ENCODE measurements at places on chromosomes 3 and 15.

DNA sequence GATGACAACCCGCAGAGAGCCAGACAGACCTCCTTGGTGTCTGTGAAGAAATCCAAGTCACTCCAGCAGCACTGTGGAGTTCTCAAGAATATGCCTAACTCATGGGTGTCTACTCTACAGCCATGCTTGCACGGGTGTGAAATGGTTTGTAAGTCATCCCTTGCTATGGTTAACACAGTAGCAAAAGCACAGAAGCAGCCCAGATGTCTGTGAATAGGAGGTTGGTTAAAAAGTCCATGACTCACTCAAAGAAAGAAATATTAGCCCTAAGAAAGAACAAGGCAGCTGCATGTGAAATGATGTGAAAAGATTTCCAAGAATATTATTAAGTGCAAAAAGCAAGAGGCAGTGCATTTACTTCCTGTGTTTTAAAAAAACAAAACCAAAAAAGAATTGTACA is 12.1 kb upstream of the LIMD1 start:
- DNase-seq: no peak

GRCh38 chr15:39643727-39644126 is 62.8 kb downstream of the THBS1 start:
- no peak for DNase-seq

DNA sequence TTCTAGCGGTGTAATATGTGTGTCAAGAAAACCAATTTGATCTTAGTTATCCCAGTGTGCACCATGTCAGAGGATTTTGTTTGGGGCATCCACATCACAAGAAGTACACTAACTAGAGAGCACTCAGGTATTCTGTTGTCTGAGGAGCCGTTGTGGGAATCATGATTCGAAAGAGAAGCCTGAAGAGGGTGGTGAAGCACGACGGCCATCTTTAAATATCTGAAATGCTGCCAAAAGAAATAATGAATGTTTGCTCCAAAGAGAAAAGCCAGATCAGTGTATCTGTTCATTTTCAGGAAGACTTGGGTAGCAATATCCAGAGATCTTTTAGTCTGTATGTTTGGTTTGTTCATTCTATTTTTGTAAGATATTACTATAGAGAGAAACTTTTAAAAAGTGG is 180.7 kb downstream of the KLHL25 start:
- DNase-seq: no peak

DNA sequence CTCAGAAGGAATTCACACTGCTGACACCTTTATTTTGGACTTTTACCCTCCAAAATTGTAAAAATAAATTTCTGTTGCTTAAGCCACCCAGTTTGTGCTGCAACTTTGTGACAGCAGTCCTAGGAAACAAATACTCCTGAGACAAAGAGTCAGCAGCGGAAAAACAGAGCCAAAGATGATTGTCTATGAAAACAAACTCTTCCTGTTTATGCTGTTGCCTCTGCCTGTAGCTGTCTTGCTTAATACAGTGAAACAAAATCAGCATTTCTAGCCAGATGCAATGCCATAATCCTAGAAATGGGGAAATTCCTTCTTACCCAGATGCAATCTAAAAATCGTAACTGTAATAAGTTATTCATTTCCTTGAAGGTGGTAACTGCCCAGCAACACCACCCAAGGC is 387.5 kb upstream of the ATP11B start:
- DNase-seq: no peak

- no peak for DNase-seq
These were observed 475 bp upstream of the SPINT1 start for GRCh38 chr15:40843261-40843884.

DNA sequence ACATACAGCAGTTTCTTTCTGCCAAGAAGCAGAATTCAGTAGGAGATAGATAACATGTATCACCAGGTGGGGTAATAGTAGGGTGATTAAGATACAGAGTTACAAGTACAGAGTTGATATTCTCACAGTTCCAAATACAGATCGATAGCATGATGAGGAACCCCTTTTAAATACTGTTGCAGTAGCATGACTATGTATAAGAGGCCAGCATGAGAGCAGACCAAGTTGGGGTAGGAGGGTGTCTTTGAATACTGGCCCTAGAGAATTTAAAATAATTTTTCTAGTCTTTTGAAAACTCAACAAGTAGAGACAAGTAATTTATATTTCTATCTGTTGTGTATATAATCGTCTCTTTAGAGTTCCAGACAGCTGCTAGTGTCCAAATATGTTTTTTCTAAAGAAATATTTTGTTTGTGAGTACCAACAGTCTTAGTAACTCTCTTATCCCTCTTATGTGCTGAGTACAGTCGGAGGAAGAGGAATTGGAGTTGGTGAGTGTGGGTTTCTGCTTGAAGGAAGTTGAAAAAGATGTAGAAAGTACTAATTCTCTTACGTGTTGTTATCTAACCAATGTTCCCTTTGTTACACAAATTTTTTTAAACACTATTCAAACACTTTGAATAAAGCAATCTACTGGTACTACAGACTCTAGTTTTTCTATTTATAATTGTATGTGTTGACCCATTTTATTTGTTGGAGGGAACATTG is 30.2 kb downstream of the LYSMD4 start:
- no peak for DNase-seq

- DNase-seq: no peak
These were observed 677.1 kb upstream of the NR2F2 start for GRCh38 chr15:95653361-95653805.

DNA sequence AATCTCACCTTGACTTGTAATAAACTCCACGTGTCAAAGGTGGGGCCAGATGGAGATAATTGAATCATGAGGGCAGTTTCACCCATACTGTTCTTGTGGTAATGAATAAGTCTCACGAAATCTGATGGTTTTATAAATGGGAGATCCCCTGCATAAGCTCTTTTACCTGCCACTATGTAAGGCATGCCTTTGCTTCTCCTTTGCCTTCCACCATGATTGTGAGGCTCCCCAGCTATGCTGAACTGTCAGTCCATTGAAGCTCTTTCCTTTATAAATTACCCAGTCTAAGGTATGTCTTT is 45.5 kb downstream of the SUCNR1 start:
- no peak for DNase-seq

DNA sequence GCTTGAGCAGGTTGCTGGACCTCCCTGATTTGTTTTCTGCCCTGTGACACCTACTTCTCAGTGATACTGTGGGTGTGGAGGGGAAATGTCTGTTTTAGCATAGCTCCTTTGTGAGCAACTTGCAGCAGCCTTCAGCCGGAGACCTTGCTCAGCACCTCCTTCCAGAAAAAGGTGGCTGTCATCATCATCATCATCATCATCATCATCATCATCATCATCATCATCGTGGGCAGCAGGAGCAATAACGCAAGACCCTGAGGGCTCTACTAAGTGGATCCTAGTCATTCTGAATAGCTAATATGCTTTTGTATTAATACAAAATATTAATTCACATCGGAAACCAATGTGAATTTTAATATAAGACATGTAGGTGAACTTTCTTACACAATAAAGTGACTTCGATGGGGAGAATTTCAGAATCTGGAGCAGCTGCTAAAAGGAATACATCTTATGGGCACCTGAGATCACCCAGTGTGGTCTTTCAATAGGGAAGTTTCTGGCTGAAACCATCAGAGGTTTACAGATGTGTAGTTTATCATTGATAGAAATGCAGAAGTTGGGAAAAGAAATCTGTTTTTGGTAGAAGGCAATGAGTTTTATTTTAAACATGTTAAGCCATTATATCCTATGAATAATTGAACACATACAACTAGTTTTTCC is 8.6 kb downstream of the GABRR3 start:
- DNase-seq: no peak

DNA sequence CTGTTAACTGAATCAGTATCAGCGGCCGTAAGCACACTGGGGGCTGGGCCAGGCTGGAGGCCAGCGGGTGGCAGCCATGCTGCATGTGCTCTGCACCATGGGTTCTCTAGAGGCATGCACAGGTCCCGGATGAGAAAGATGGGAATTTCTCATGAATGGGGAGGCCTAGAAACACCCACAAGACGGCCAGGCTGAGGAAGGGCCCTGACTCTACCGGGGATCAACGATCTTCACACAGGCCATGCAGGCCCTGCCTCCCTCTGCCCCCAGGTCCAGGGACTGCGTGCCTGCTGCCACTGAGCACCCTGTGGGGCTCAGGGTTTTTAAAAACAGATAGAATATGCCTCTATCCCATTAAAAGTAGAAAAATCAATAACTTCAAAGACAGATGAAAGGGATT is 32.7 kb downstream of the SLC41A3 start:
- DNase-seq: no peak

- no peak for DNase-seq
These were observed 352.6 kb upstream of the TGFBR2 start for GRCh38 chr3:30253832-30254231.

GRCh38 chr15:93496888-93497287 is 407.9 kb upstream of the RGMA start:
- no peak for DNase-seq

GRCh38 chr3:39272191-39272590 is 7.6 kb downstream of the CX3CR1 start:
- no peak for DNase-seq

GRCh38 chr3:120496278-120497002 is 45.6 kb upstream of the FSTL1 start:
- no peak for DNase-seq

DNA sequence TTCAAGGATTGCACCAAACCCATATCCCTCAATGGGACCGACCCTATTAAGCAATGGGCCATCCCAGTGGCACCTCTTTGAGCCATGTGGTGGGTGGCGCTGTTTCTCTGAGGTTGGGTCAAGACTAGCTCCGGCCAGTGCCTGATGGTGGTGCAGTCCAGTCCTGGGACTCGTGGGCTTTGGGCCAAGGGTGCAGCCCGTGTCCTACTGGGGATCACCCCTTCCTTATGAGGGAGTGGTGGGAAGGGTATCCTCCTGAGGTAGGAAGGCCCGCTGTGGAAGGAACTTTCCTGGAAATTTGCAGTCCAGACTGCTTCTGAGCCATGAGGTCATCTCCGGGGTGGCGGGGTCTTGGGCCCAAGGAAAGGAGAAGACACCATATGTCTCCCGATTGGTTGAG is 231.6 kb downstream of the SNRPN start:
- no peak for DNase-seq

DNA sequence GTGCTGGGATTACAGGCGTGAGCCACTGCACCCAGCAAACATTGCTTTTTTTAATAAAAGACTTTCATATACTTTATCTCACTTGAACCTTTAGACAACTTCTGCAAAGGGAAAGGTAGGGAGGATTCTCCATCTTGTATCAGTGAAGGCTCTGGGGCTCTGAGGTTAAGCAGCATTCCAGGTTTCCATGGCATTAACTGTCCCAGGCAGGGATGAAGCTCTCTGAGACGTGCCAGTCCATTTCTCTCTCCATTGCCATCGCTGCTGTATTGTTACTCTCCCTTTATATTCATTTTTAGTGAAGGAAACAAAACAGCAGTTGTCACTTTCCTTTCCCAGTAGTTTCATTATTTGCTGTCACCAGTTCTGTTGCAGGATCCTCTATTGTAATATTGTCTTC is 342.4 kb downstream of the LPP start:
- no peak for DNase-seq

GRCh38 chr15:76345583-76345879 is 9.0 kb downstream of the ISL2 start:
- no peak for DNase-seq

DNA sequence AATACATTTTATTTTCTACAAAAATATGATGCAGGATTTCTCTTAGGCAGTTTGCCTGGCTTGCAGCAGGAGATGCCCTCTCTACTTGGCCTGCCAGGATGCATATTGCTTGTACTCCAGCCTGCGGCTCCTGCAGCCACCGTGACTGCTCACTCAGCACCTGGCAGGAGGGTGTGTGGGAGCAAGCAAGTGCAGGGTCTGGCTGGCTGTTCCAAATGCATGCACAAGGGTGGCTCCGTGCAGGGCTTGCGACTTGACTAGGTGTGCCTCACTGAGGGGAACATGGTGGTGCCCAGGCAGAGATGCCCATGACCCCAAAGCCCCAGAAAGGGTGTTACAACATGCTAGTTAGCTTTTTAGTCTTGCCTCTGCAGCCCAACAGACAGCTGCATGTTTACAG is 1240.2 kb upstream of the ALCAM start:
- no peak for DNase-seq

GRCh38 chr15:39154776-39155175 is 426.1 kb upstream of the THBS1 start:
- DNase-seq: no peak

- DNase-seq: no peak
These were observed 95.0 kb upstream of the HACD2 start for GRCh38 chr3:123679712-123680386.

GRCh38 chr15:80115021-80115420 is 37.8 kb upstream of the FAH start:
- DNase-seq: no peak

- DNase-seq: no peak
These were observed 8.5 kb downstream of the ANPEP start for GRCh38 chr15:89806210-89806558.

- no peak for DNase-seq
These were observed 59.5 kb downstream of the AMOTL2 start for GRCh38 chr3:134314588-134315285.

DNA sequence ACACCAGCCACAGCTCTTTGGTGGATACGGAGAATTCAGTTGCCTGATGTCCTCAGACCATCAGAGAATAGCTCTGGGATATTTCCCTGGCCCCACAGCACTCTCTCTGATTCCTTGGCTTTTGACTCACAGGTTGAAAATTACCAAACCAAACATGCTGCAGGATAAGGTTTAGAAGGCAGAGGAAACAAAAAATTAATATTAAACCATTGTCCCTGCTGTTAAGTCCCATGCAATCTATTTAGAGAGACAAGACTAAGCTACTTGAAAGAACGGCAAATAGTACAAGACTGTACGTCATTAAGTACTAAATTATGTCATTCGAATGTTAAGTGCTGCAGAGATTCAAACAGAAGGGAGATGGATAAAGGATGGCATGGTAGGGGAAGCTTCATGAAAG is 501.4 kb downstream of the MECOM start:
- DNase-seq: no peak

- DNase-seq: no peak
These were observed 3.3 kb upstream of the GMNC start for GRCh38 chr3:190865828-190866227.

DNA sequence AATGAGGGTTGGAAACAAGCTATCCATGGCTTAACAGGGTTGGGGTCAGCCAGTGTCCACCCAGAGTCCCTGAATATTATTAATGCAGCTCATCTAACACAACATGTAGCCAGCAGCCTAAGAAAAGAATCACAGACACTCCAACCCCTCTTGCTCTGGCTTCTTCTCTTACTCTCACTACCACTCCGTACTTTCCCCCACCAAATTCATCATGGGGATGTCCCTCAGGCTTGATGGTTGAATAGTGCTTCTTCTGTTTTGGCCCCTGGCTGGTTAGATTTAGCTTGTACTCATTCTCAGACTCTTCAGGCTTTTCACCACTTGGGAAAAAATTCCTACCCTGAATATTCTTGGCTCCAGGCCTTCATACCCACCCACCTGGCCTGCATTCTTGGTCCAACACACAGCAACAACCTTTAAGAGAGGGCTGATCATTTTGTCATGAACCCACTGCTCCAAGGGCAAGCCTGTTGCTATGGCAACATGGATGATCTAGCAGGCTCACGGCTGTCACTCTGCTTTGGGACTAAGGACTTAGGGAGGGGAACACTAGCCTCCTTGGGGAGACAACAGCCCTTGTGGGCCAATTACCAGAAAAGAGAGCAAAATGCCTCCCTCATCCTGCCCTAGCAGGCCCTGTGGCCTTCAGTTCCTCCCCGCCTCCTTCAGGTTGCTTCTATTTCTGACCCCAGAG is 9.4 kb upstream of the MED12L start:
- no peak for DNase-seq
